ENCODE measurements at places on chromosomes 7 and 10. TPM values are rescaled to one million over a fixed set of nuclear protein-coding genes. Genes with fewer than 3 reads are reported as not detected.

- DNase-seq, result no peak
These were observed 43.3 kb downstream of the C10orf120 start for GRCh38 chr10:122656308-122656705.

DNA sequence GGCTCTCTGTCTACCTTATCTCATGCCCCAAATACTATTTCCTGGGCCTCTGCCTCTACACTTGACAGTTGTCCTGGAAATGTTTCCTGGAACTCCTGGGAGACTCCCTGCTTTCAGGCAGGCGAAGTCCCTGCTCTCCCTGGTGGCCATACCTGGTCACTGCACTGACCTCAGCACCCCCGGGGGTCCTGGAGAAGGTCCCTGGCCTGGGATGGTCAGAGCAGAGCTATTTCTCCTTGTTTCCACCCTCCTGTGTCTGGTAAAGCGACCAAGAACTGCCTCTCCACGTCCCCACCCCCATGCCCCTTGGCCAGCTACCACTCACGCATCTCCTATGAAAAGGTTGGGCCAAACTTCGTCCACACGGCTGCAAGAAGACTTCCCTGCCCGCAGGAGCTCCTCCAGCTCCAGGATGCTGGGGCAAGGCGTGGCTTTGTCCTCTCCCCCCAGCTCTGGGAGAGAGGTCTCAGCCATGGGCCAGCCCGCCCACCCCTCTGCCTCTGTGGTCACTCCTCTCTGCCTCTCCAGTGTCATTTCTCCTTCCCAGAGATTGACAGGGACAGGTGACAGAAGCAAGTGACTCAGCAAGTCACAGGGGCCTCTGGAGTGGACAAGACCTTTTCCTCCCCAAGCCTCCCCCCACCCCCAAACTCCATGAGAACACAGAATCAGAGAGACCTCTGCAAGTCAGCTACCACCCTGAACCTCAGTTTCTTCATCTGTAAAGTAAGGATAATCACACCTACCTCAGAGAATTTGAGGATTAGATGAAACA is 2.6 kb upstream of the SAMD8 start:
- no peak for DNase-seq

DNA sequence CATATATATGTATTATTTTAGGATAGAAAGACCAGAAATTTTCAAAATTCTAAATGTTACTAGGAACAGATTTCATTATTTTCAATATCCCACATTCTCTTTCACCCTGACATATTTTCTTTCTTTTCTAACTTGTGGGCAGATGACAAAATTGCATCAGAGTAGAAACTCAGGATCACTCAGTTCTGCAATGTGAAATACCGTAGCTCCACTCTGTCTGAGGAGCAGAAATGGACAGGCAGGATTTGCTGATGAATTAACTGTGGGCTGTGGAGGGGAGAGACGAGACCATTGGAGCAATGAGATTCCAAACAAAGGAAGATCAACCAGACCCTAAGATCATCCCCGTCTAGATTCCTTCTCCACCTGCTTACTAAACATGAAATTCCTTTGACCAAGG is 37.0 kb upstream of the SVOPL start:
- no peak for DNase-seq

DNA sequence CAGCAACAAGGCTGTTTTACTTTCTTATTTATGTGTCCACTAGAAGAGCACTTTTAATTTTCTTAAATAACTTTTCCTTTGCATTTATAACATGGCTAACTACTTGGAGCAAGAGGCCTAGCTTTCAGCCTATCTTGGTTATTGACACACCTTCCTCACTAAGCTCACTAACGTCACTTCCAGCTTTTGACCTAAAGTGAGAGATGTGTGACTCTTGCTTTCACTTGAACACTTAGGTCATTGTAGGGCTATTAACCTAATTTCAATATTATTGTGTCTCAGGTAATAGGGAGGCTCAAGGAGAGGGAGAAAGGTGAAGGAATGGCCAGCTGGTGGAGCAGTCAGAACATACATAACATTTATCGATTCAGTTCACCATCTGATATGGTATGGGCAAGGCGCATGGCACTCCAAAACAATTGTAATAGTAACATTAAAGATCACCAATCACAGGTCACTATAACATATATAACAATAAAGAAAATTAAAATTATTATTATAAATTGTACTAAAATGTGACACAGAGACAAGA is 95.0 kb upstream of the FAM20C start:
- DNase-seq, result no peak

The CYP3A5 gene
- total RNA-seq, result 1.9 TPM

The THNSL1 gene
- total RNA-seq, result 5.1 TPM

DNA sequence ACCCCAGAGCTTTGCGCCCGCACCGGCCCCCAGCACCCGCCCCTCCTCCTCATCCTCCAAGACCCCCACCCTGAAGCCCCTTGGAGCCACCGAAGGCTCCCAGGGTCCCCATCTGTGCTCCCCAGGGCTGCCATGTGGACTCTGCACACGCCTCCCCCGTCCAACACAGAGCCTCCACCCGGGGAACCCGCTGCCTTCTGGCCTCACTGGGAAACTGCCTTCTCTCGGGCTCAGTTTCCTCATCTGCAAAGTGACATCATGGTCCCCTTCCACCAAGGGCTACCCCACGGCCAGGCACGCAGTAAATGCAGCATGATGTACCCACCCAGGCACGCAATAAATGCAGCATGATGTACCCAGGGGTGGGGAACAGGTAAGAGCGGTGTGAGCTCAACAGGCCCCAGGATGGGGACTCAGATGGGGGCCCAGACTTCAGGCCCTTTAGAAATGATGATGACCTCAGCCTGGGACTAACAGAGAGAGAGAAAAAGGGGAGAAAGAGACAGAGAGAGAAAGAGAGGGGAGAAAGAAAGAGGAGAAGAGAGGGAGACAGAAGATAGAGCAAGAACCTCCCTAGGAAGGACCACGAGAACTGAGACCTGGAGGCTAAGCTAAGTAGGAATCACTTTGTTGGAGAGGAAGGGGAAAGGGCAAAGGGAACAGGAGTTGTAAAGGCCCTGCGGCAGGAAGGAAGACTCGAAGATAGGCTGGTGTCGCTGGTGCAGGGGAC is 2.5 kb upstream of the MICALL2 start:
- no peak for DNase-seq

- no peak for DNase-seq
These were observed 41.5 kb downstream of the KLRG2 start for GRCh38 chr7:139441961-139442360.

The SPDYE5 gene
- not detected for total RNA-seq

DNA sequence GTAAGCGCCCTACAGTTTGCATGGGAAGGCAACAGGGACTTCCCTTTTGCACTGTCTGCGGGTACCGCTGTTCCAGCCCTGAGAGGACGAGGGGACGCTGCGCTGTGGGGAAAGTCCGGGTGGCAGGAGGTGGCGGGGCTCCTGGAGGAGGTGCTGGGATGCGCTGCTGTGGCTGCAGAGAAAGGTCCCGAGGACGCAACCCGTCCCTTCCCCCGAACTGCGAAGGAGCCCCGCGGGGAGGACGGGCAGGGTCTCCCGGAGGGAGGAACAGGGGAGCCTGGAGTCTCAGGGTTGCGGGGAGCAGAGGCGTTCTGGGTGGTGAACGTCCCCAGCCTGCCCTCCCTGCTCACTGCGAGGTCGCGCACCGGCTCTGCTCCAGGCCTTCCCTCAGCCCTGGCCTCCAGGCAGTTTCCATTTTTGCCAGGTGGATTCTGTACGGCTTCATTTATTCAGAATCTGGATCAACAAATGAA is 91.6 kb downstream of the CXCL12 start:
- DNase-seq, result no peak

The ARMC10 gene
- total RNA-seq, result 73.4 TPM

- DNase-seq, result no peak
These were observed 1127.7 kb downstream of the REEP3 start for GRCh38 chr10:64648915-64649314.

DNA sequence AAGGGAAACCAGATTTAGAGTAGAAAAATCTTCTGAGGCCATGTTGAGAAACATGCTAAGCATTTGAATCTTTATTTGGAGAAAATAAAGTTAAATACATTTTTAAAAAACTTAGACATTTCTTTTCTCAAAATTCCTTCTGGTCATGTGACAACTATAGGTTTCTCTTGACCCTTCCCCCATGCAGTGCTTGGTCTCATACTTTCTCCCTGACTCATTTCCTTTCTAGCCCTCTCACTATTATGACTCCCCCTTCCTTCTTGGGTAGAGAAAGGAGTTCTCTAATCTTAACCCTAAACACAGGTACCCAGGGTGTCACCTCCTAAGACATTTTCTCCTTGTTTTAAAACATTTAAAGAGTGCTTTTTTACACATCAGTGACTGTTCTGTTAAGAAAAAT is 179.5 kb upstream of the TMEM106B start:
- peak; percentile 93 for DNase-seq

- DNase-seq, result peak; percentile 18
These were observed 148.6 kb upstream of the YAE1 start for GRCh38 chr7:39417642-39418041.

- DNase-seq, result peak; percentile 56
These were observed 290.1 kb upstream of the ZMIZ1 start for GRCh38 chr10:78778444-78779338.

The ANKMY2 gene
- 36.3 TPM for total RNA-seq

GRCh38 chr7:17069146-17069545 is 187.4 kb upstream of the AGR3 start:
- DNase-seq, result no peak

DNA sequence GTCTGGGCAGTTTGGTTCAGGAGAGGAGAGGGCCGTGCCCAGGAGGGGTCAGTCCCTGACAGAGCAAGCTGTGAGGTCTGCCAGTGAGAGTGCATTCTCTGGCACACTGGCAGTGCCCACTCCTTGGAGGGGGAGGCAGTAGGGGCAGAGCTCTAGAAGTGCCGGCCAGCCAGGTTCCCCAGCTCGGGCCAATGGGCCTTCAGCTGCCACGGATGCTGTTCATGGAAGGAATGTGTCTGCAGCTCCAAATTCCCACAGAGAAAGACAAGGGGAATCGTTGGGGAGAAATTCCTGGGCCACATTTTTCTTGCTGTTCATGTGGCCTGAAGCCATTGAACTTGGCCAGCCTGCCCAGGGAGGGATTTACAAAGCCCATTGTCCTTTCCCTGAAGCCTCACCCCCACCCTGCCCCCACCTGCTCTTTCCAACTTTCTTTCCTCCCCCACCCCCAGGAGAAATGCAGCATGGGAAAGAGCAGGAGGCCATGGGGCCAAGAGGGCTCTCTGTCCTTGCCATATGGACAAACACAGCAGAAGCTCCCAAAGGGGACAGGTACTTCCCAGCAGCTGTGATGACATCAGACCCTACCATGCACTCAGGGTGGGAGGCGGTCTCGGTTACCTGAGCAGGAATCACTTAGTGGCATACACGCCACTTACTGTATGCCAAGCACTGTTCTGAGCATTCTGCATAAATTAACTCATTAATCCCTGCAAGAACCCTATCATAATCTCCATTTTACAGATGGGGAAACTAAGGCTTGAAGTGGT is 70.7 kb downstream of the ARHGAP22 start:
- DNase-seq, result peak; percentile 18

The SYT15 gene
- total RNA-seq, result not detected

The OR6B1 gene
- not detected for total RNA-seq

The ITGB8 gene
- total RNA-seq, result 17.8 TPM
